ENCODE measurements at places on chromosomes 6 and 20. TPM values are rescaled to one million over a fixed set of nuclear protein-coding genes. Genes with fewer than 3 reads are reported as not detected.
A peak's percentile ranks its signal among the peaks of the same experiment; 100 is the strongest.

GRCh38 chr6:113564371-113565171, 292.6 kb upstream of the MARCKS start:
- DNase-seq: peak; percentile 62

DNA sequence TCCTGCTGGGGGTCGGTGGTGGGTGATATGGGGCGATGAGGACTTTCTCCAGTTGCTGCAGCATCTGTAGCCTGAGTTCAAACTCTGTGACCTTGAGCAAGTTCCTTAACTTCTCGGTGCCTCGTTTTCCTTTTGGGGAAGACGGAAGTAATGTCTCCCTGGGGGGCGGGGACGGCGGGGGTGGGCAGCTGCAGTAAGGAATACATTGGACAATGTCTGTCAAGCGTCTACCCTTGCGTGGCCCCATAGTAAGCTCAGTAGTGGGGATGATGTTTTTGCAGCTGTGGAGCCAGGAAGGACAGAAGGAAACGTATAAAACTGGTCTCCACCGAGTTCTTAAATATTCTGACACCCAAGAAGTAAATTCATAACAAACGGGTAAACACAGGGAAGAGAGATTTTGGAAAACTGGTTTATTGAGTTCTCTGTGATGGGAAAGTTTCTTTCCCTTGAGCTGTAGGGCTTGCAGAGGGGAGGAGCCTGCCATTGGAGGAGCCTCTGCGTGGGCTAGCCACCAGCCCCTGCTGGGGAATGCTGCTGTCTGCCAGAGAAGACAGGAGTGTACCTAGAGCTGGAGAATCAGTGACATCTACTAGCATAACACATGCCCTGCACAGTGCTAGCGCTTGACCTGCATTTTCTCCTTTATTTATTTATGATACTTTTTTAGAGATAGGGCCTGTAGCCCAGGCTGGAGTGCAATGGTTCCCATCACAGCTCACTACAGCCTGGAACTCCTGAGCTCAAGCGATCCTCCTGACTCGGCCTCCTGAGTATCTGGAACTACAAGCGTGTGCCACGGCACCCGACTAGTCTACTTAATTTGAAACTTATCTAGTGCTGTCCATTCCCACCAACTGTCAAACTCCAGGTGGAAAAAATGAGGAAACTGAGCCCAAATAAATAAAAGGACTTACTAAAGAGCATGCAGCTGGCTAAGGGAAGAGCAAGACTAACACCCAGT, 1.2 kb upstream of the ACSS1 start:
- DNase-seq: no peak

DNA sequence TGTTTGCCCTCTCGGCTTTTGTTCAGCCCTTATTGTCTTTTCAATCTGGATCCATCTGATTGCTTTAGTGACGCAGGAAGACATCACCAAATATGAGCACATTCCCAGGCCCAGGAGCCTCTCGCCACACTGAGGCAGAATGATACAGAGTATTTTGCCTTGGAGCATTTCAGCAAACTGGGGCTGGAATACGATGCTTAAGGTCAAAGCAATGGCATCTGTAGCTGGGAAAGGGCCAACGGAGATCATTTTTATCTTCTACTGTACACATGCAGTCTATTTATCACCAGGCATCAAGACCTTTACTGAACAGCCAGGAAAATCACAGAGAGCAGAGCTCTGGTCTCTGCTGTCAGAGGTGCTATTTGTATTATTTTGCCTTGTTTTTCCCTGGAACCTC, 655.3 kb downstream of the RNF144B start:
- DNase-seq: no peak

GRCh38 chr6:110681543-110682459, 133.5 kb downstream of the CDK19 start:
- DNase-seq: no peak

DNA sequence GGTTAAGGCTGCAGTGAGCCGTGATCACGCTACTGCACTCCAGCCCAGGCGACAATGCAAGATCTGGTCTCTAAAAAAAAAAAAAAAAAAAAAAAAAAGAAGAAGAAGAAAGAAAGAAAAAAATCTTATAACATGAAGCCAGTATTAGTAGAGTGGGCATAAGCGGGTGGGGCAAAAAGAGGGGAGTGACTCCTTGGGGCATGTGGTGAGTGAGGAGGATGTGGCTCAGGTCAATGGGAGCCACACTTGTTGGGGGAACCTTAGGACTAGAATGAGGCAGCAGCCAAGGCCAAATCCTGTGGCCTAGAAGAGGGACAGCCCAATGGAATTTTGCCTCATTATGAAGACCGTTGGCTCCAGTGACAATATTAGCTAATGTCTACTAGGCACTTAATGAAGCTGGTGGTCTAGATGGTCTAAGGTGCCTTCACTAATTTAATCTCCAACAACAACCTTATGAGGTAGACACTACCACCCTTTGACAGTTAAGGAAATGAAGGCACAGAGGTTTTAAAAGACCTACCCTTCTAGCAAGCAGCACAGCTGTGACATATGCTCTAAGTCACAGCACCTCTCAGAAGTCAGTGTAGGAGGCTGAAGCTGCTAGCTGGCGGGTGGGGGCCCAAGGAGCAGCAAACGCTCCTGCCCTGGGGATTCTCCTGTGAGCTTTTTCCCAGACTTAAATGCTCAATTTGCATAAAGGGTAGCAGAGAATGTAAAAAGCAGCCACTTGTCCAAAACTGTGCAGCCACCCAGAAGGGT, 23.6 kb upstream of the ARMC12 start:
- DNase-seq: no peak

PPP1R3G gene
- polyA plus RNA-seq: 1.5 TPM
